NCI-H2171 (cell line): ENCODE measurements at places on chromosomes 13 and 19.

DNA sequence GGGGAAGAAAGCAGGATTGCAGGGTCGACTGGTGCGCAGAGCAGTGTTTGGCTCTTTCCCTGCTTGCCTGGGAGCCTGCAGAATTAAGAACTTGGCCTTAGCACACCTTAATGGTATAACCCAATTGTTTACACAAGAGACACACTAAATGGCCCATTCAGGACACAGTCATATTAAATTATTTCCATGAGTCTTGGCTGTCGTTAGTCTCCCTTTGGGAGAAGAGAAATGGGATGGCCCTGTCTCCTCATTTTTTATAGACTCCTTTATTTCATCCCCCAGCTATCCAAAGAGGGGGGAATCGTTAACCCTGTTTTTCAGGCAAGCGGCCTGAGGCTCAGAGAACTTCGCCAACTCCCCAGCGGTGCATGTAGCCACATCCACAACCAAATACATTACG is 282.5 kb downstream of the SUCLA2 start:
- DNase-seq = no peak

DNA sequence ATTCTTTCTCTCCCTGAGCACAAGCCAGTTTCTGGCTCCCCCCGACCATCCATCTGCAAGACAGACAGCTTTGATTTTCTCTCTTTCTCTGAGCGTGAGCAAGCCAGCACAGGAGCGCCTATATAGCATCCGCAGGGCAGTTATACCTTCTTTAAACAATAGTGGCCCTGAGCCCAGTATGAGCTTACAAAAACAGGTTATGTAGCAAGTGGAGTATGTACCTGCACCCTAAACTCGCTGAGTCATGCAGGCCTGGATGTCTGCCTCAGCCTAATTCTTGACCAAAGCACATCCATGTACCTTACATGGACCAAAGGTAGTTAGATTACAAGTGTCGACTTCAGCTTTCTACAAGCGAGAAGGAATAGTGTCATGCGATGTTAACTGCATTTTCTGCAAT is 61.7 kb downstream of the RAP2A start:
- DNase-seq = no peak

DNA sequence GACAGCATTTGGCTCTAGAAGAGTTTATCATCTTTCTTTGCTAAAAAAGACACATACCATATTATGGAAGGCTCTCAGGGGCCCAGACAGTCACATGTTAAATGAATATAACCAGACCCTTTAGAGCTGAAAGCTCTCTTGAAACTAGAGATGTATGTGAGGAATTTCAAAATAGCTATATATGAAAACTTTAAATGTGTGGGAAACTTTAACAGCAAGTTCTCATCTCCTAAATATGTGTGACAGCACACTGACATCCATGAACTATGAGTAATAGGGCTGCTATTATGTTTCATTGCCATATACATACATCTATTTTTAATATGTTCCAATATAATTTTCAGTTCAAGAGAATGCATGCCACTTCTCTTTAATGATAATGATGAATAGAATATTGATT is 509.5 kb downstream of the GPC6 start:
- no peak for DNase-seq

GRCh38 chr19:40633207-40633606 is 32.0 kb downstream of the LTBP4 start:
- no peak for DNase-seq

GRCh38 chr19:4639531-4640246 is 373 bp downstream of the TNFAIP8L1 start:
- DNase-seq = no peak

GRCh38 chr13:73401769-73402168 is 343.0 kb downstream of the KLF5 start:
- no peak for DNase-seq

DNA sequence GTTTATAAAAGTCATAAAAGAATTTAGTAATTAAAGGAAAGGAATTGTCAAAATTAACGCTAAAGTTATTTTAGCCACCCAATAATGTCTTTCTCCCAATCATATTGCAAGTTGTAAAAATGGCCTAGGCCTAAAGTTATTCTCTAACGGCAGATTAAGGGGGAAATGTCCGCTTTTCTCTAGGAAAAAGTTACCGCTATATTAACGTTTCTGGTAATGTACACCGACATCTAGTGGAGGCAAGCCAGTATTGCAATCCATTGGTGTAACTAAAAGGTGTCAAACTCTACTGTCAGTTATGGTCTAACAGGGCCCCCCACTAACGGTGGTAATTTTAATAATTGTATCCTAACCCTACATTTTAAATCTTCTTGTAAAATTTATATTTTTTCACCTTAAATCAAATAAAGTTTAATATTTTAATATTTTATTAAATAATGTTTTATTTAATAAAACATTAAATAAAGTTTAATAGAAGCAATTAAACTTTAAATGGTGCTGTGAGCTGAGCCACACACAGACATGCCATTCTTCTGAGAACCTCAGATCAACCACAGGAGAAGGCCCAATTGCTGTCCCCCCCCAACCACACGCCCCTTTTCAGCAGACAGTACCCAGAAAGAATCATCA is 35.9 kb upstream of the ZSCAN5A start:
- DNase-seq = peak; percentile 24

GRCh38 chr19:34475026-34475974 is 6.3 kb upstream of the WTIP start:
- DNase-seq = no peak

GRCh38 chr13:26985285-26985878 is 186.2 kb downstream of the USP12 start:
- peak; percentile 35 for DNase-seq

GRCh38 chr13:37364956-37365355 is 233.6 kb downstream of the POSTN start:
- no peak for DNase-seq
